ENCODE measurements at places on chromosomes 3 and 15. TPM values are rescaled to one million over a fixed set of nuclear protein-coding genes. Genes with fewer than 3 reads are reported as not detected.

Gene DUOX2
- 0.10 TPM for total RNA-seq

Gene SCG3
- not detected for total RNA-seq

Gene FSTL1
- 0.58 TPM for total RNA-seq

GRCh38 chr3:45885979-45886705 lies at the start of gene CCR9:
Gene CCR9 (plus strand): TSS chr3:45886543. CDS start chr3:45894934, 8,391 bp downstream.
- no peak for DNase-seq

GRCh38 chr3:13009946-13010315 lies 63.3 kb downstream of the IQSEC1 start:
- DNase-seq, result no peak

GRCh38 chr3:45454466-45454865 lies 66.1 kb downstream of the LARS2 start:
- DNase-seq, result no peak

DNA sequence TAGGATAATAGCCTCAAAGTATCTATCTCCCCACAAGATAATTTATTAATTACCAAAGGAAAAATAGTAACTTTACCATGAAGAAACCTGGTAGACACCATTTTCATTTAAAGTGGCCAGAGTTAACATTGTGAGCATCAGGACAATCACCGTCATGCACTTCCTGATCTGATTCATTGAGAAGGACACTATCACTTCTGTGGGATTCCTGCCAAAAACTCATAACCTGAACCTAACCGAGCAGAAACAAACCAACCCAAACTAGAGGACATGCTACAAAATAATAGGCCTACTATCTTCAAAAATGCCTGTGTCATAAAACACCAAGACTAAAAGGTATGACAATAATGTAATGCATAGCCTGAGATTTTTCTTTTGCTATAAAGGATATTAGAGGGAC lies 39.0 kb downstream of the FSIP1 start:
- no peak for DNase-seq

DNA sequence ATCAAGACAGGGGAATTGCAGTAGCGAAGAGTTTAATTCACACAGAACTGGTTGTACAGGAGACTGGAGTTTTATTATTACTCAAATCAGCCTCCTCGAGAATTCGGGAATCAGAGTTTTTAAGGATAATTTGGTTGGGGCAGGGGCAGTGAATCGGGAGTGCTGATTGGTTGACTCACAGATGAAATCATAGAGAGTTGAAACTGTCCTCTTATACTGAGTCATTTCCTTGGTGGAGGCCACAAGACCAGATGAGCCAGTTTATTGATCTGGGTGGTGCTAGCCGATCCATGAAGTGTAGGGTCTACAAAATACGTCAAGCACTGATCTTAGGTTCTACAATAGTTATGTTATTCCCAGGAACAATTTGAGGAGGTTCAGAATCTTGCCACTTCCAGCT lies 5.3 kb upstream of the ZNF770 start:
- DNase-seq, result no peak

DNA sequence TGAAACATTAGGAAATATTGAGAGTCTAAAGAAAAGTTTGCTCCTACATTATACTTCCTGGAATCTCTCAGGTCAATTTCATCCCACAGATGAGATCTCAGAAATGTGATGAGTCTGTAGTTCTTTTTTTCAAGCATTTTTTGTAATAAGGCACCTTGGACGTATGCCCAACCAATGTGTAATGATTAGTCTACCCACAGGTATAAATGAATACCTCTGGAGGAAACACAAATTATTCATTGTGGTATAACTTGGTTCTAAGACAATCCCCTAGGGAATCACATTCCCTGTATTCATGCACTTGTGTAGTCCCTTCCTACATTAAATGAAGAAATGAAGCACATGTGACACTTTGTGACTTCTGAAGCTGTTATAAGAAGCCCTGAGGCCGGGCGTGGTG lies 596.2 kb upstream of the UBE2E2 start:
- no peak for DNase-seq

GRCh38 chr3:123258359-123258758 lies 56.6 kb downstream of the SEC22A start:
- DNase-seq, result no peak

GRCh38 chr3:94226078-94226477 lies 163.2 kb downstream of the NSUN3 start:
- no peak for DNase-seq

DNA sequence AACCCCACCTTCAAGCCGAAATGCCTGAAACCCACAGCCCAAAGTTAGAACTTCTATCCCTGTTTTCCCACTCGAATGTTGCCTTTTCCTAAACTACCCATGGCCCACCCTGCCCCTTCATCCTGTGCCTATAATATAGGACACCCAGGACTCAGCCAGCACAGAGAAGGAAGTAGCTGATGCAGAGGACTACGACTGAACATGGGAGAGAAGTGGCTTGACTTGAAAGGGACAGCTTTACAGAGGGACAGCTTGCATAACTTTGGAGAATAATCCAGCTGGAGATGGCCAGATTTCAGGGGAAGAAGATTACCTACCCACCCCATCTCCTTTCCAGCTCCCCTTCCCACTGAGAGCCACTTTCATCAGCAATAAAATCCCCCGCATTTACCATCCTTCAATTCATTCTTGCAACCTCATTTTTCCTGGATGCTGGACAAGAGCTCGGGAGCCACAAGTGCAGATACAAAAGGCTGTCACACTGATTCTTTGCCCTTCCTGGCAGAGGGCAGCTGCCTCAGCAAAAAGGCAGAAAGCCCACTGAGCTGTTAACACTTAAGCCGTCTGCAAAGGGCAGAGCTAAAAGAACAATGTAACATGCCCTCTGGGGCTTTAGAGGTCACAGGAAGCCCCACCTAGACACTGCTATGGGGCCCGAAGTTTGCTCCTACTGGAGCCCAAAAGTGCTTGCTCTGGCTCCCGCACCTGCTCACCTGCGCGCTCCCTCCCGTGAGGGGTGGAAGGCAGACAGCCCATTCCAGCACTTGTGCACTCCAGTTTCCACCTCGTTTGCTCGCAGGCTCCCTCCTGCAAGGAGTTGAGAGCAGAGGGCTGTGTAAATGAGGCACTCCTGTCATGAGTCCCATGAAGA lies 224.0 kb downstream of the TBC1D5 start:
- no peak for DNase-seq

Measured in activated T-cell treated with anti-CD3 and anti-CD28 coated beads, Interleukin-2, amount 50 U/mL, for 4 hours (primary cell).